Fibroblast of skin of left quadriceps (primary cell): ENCODE measurements at places on chromosomes 16 and 17.

DNA sequence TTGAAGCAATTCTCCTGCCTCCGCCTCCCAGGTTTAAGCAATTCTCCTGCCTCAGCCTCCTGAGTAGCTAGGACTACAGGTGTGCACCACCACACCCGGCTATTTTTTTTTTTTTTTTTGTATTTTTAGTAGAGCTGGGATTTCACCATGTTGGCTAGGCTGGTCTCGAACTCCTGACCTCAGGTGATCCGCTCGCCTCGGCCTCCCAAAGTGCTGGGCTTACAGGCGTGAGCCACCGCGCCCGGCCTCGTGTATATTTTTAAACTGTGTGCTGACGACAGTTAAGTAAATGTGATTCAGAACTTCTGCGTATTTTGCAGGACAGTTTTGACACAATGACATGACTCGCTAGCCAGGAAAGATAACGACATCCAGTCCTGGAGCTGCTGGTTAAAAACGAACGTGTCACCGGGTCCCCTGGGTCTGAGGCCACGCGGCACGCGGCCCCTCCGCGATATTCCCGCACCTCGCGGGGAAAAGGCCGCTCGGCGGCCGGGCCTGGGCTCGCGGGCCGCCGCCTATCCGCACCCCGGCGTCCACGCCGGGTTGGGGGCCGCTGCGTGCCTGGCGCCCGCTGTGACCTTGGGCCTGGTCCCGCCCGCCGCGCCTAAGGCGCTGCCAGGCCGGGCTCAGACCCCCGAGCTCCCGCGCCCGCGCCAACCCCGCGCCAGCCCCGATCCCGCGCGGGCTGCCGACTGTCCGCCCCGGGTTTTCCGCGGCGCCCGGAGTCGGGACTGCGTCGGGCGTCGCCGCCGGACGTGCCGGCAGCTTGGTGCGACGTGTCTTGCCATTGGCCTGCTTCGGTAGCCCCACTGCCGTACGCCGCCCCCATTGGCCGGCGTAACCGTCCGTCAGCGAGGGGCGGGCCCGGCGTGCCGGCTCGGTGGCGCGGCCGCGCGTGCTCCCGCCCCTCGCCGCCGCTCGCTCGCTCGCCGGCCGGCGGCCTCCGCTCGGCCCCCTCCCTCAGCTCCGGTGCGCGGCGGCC lies at the start of gene FOXK2:
Gene FOXK2, plus strand, starts transcription at position 907 of the 985 bp plus-strand sequence. CDS start 157 bp downstream, outside the sequence.
- peak; percentile 88 for DNase-seq

DNA sequence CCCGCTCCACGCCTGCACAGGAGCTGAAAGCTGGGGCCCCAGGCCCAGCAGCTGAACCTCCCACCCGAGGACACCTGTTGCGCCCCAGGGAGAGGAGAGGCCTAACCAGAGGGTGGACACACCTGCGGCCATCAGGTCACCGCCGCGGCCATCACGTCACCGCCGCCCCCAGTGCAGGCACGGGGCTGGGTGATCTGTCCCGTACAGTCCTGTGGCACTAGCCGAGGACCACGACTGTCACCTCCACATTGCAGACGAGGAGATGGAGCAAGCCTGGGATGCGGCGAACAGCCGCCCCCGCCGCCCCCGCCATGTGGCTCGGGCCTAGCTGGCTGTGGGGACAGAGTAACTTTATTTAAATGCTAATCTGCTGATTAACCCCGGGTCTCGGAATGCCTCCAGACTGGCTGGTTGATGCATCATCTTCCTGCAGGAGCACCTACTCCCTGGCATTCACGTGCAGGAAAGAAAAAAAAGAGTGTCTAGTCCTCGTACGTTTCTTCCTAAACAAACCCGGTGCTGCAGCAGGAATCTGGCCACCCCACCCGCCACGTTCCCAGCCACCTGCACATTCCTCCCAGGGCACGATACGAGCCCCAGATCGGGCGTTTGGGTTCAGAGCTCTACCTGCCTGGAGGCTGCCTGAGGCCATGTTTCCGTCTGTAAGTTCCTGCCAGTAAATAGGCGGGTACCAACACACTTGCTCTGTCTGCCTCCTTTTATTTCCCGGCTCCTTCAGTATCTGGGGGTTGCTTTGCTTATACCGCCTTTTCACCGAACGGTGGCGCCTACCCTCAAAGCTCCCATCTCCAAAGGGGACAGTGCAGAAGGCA lies 29.9 kb downstream of the PIEZO1 start:
- no peak for DNase-seq

DNA sequence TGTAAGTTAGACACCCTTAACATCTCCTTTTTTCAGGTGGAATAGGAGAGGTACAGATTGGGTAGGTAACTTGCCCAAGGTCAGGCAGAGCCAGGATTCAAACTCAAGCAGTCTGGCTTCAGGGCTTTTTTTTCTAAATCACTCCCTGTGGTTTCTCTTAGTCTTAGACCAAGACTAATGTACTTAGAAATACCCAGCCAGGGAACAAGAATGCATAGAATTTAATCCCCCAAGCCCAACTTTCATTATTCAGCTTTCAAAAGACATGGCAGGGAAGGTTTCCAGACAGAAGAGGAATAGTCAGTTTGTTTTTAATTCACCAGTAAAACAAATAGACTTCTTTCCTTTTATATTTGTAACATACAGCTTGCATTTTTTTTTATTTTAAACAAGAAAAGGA lies 305.2 kb upstream of the RBFOX1 start:
- DNase-seq: no peak

GRCh38 chr17:79444198-79444597 lies 166.7 kb downstream of the RBFOX3 start:
- no peak for DNase-seq

DNA sequence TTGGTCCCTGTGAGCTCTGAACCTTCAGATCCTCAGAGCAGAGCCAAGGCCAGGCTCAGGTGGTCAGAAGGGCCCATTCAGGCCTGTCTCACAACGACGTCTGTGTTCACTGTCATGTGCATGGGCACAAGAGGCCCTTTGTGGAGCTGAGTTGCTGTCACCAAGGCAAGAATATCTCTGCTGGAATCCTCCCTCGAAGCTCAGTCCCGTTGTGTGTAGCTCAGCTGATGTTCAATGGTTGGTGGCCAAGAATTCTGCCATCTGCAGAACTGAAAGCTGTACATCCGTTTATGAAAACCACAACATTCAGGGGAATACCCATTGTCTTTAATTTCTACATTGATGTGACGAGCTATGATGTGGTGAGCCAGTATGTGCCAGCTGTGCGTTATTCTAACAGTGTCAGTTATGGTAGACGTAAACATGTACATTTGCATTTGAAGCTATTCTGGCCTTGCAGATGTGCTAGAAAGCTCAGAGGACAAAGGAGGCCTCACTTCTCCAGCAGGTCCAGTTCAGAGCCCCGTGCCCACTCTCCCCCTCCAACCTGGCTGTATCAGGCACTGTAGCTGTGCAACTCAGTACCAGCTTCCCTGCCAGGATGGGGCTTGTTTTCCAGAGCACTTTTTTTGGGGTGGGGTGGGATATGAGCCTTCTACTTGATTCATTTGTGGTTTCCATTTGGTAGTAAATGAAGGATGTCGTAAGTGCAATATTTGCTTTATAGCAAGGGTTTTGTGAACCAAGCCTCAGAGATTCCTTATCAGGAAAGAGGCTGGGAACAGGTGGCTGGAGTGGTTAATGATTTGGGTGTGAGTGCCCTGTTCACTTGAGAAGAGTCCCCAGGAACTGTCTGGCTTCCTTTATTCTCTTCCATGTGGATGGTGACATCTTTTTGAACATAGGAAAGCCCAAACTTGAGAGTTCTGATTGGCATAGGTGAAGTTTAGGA lies 56.1 kb downstream of the B9D1 start:
- no peak for DNase-seq

DNA sequence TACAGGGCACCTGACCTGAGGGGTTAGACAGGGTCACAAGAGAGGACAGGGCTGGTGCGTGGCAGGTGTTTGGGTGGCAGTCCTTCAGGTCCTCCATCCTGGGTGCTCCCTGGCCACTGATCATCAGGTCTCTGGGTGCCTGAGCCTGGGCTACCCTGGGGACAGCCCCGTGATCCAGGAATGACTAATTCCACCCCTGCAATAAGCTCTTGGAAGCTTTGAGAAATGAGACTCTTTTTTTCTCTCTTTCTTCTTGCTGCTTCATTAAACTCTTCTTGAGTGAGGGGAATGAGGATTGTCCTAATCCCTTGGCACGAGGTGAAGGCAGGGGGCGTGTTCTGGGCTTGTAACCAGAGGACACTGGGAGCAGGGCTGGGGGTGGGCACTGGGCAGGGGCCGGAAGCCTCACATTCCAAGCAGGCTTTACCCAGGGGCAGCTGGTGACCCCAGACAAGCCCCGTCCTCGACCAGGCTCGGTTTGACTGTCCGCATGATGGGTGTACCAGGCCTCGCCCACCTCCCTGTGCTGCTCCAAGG lies 21.4 kb upstream of the SPNS2 start:
- no peak for DNase-seq

GRCh38 chr16:85628645-85629044 lies 15.5 kb downstream of the GSE1 start:
- no peak for DNase-seq

- no peak for DNase-seq
Measured at GRCh38 chr16:67201411-67202345, 2.7 kb downstream of the ELMO3 start.

DNA sequence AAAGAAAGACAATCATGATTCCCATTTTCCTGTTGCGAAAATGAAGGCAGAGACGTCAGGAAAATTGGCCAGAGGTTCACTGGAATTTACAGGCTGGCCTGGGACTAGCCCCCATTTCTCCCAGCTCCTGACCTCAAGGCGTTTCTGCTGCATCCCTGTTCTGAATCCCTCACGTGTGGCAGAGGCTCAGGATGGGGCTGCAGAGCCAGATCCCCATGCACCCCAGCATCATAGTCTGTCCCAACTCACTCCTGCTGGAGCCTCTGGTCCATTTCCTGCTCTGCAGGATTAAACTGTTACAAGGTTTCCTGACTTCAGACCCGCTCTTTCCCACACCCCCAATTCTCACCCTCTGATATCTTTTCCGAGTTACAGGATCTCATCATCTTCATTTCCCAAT lies 2.9 kb downstream of the GPRC5B start:
- no peak for DNase-seq

DNA sequence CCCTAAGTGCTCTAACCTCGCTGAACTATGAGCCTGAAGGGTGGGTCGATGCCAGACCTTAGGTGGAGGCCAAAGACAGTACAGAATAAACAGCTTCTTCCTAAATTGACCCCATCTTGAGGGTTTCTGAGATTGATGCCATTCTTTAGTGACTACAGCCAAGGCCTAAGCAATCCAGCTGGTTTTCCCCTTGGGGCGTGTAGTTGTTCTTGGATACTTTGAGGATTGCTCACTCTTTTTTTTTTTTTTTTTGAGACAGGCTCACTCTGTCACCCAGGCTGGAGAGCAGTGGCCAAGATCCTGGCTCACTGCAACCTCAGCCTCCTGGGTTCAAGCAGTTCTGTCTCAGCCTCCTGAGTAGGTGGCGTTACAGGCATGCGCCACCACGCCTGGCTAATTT lies 2.0 kb downstream of the OVCA2 start:
- no peak for DNase-seq

GRCh38 chr16:27699540-27699939 lies 149.6 kb downstream of the KATNIP start:
- DNase-seq: no peak

DNA sequence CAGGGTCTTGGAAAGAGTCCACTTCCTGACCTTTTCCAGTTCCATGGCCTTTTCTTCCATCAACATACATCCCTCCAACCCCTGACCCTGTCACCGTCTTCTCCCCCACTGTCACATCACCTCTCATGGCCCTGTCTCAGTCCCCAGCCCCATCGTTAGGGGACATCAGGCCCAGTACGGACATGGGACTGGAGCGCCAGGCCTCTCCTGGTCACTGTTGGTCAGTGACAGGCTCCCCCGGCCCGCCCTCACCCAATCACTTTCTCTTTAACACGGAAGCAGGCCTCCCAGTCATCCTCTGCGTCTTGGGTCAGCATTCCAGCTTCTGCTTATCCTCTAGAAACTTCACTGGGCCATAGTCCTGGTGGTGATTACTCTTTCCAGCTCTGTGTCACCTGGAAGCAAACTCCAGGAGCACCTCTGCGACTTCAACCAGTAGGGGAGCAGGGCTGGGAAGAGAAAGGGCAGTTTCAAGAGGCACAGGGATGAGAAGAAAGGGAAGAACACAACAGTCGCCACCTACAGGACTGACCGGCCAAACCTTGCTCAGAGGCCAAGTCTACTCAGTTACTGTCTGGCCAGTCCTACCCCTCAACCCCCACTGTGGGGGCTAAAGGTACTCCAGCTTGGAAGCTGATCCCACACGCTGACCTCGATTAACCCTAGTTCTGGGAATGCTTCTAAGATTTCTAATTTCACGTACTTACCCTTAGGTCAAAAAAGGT lies 15.9 kb upstream of the ICAM2 start:
- no peak for DNase-seq

DNA sequence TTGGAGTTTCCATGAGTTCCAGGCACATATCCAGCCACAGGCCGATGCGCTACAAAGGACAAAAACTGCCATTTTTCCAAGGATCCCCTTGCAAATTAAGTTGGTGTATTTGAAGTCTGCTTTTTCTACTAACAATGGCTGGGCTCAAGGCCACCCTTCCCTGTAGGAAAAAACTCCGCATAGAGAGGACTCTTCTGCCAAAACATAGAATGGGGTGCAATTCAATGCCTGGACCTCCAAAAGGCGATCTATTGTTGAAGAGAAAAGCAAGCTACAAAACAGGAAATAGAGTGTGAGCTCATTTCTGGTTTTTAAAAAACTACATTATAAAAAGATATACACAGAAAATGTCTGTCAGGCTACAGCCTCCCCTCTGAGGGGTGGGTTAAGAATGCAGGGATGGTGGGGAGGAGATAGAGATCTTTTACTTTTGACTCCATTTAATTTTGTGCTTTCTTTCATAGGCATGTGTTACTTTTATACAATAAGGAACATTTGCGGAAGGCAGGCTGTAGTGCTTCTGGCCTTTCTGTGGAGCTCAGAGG lies 22.9 kb upstream of the PRSS54 start:
- DNase-seq: no peak

GRCh38 chr16:75292691-75293090 lies 41.3 kb upstream of the BCAR1 start:
- no peak for DNase-seq

GRCh38 chr16:58034128-58034685 lies 8.7 kb downstream of the MMP15 start:
- DNase-seq: no peak

DNA sequence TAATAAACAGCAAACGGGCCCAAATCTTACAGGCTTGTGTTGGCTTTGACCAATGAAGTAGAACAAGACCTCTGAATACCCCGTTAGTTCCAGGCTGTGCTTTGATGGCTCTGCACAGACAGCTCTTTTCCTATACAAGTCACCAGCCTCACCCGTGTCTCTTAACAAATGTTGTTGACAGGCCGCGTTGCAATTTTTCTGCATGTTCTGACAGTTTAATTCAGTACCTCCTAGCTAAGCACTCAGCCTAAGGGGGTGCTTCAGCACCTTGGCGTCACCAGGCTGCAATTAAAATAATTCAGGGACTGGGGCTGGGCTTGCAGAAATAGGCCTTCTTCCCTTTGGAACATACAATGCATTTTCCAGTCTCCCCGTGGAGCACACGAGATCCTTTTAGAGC lies 500.1 kb downstream of the MAF start:
- DNase-seq: no peak
